Activated T-cell treated with anti-CD3 and anti-CD28 coated beads, Interleukin-2, amount 50 U/mL, for 72 hours (primary cell): ENCODE measurements at places on chromosomes 6 and 20.

- DNase-seq, result no peak
Observed at GRCh38 chr20:59776059-59776603, 157.3 kb downstream of the SYCP2 start.

- DNase-seq, result no peak
Observed at GRCh38 chr20:37494796-37495195, 26.3 kb upstream of the NNAT start.

- no peak for DNase-seq
Observed at GRCh38 chr6:54624779-54625178, 221.8 kb upstream of the FAM83B start.

DNA sequence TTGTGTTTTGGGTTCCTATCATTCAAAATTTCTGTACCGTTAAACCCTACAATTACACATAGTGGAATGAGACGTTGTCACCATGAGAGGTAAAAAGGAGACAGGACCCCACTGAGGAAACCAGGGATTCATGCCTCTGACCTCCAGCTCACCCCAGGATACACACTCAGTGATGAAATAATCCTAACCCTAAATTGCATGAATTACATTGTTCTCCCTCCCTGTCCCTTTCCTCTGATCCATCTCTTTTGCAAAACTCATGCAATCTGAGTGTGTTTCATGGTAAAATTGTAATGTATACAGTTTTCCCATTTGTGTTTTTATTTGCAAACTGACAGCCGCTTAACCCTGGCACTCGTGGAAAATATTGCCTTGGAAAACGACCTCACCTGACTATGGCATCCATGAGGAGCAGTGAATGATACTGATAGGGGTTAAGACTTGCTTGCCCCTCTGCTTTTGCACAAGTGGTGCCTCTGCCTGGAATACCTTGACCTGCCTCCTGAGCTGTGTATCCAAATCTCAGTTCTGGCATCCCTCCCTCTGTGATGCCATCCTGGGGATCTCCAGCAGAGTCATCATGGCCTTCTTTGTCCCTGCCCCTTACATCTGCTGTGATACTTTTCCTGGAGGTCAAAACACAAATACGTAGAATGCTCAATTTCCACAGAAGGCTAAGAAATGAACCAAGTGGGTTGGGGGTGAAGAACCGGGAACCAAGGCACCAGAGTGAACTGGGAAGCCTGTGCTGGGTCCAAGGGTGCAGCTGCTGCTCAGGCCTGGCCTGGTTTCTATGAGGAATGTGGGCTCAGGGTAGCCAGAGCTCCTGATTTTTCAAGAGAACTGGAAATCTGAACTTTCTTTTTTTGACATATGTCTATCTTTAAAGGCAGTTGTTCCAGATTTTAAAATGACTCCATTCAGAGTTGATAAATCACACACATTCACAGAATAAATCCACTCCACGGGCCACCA is 211.6 kb upstream of the ZNF217 start:
- no peak for DNase-seq

GRCh38 chr6:38051819-38052434 is 232.4 kb downstream of the ZFAND3 start:
- DNase-seq, result no peak

GRCh38 chr6:112710710-112711109 is 363.6 kb downstream of the RFPL4B start:
- DNase-seq, result no peak
